A172 (cell line): ENCODE measurements at places on chromosomes 2 and 18.

GRCh38 chr18:43009674-43010073 lies 105.8 kb downstream of the RIT2 start:
- no peak for DNase-seq

DNA sequence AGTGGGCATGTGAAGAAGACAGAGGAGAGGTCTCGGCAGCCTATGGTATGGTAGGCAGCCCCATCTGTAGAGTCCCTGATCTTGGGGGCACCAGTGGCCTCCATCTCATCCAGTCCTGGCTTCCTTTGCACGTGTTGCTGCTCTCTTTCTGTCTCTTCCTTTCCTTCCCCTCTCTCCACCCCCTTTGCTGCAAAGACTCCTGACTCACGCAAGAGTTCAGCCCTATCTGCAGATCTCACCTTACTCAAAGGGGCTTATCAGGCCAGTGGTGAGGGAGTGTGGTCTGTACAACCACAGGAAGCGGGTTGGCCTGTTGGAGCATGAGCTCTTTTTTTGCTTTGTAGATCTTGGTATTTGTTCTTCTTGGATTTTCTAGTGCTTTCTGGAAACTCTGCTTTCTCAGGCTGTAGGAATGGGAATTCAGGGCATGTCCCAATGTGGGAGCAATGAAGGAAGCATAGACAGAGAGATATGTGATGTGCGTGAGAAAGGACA lies 14.6 kb upstream of the NT5DC4 start:
- DNase-seq = peak; percentile 82

GRCh38 chr18:10771053-10771709 lies 245.4 kb downstream of the NAPG start:
- peak; percentile 32 for DNase-seq

GRCh38 chr2:169765523-169765922 lies 31.9 kb downstream of the KLHL23 start:
- no peak for DNase-seq

- DNase-seq = no peak
Measured at GRCh38 chr2:58756336-58756735, 515.2 kb upstream of the FANCL start.

- DNase-seq = no peak
Measured at GRCh38 chr2:177287814-177288213, 23.3 kb upstream of the NFE2L2 start.

- DNase-seq = no peak
Measured at GRCh38 chr2:234339501-234339900, 157.4 kb downstream of the ARL4C start.
